GM13976 (cell line): ENCODE measurements at places on chromosomes 1 and 21.

DNA sequence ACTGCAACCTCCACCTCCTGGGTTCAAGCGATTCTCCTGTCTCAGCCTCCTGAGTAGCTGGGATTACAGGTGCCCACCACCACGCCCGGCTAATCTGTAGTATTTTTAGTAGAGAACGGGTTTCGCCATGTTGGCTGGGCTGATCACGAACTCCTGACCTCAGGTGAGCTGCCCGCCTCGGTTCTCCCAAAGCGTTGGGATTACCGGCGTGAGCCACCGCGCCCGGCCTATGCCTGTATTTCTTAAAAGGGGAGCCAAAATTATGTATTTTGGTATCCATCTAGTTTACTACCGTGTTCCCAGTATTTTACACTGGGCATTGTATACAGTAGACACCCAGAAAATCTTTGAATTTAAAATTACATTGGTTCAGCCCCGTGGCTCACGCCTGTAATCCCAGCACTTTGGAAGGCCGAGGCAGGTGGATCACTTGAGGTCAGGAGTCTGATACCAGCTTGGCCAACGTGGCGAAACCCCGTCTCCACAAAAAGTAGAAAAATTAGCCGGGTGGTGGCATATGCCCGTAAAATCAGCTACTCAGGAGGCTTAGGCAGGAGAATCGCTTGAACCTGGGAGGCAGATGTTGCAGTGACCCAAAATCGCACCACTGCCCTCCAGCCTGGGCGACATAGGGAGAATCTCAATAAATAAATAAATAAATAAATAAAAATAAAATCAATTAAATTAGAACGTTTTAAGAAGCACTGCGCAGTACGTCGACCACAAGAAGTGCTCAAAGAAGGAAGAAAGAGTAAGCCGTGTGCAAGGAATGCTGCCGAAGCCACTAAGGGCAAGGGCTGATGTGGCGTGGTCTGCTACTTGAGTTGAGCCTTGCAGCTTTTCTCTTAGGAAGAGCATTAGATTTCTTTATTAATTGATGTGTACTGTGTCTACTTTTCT is 1.5 kb upstream of the THRAP3 start:
- no peak for DNase-seq

- no peak for DNase-seq
These were observed 21.1 kb upstream of the VTCN1 start for GRCh38 chr1:117231748-117232373.

DNA sequence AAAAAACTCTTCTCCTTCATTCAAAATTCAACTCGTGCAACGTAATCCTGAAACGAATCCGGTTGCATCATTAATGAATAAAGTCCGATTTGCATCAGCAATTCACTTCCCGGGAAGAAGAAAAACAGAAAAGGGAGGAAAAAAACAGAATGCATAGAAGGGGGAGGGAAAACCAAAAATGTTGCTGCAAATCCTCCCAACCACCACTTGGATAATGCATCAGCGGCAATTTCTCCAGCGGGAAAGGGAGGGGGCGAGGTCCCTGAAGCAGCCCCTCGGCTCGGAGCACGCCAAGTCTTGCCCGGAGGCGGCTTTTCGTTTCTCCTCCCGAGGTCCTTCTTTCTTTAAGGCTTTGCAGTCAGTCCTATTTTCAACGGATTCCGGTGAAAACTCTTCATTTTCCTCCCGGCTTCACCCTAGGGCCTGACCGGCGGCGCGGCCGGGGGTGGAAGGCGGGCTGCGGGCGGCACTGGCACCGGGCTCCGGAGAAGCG is 723 bp downstream of the CDC42BPA start:
- DNase-seq: peak; percentile 49

GRCh38 chr1:236421022-236421421 is 26.9 kb downstream of the EDARADD start:
- no peak for DNase-seq

DNA sequence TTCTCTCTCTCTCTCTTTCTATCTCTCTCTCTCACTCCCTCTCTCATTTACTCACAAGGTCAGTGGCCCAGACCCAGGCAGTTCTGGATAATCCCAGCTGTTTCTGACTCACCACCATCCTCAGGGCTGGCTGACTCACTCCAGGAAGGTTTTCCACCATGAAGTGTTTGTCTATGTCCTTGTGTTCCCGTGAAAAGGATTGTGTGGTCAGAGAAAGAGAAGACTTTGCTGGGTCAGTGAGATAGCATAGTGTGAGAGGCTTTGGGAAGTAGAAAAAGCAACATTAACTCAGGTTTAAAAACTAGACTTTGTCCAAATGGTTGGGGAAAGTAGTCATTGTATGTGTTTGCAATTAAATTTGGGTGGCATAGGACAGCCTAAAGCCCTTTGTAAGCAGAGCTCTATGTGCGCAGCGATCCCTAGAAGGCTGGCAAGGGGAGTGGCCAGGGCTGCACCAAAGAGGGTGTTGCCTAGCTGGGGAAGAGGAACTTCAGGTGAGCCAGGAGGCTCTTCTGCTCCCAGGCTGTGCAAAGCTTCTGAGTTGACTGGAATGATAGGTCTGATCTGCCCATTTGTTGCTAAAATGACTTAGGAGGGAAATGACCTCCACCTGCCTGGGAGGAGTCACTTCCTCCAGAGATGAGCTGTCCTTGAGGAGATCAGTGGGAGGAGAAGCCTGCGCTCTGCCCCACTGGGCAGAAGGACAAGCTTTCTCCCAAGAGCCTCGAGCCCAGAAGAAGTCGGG is 4.9 kb upstream of the CAPN2 start:
- no peak for DNase-seq

- no peak for DNase-seq
These were observed 1078.3 kb downstream of the TTLL7 start for GRCh38 chr1:82920418-82921248.

GRCh38 chr1:12572522-12572921 is 45.5 kb downstream of the DHRS3 start:
- no peak for DNase-seq

DNA sequence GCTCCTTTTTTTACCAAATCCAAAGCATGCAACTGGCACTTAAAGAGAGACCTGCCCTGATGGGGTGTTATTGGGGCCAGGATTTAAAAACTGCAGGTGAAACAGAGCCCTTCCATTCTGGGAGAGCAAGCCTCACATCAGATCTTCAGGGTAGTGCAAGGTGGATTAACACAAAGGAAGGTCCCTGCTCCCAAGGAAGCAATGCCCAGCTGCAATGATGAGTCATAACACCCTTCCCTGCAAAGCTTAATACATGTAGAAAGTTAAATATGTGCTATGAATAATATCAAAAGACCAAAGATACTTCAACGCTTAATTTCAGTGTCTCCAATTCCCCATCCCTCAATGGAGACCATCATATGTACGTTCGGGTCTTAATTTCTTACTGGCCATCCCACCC is 508.0 kb downstream of the OMA1 start:
- no peak for DNase-seq

DNA sequence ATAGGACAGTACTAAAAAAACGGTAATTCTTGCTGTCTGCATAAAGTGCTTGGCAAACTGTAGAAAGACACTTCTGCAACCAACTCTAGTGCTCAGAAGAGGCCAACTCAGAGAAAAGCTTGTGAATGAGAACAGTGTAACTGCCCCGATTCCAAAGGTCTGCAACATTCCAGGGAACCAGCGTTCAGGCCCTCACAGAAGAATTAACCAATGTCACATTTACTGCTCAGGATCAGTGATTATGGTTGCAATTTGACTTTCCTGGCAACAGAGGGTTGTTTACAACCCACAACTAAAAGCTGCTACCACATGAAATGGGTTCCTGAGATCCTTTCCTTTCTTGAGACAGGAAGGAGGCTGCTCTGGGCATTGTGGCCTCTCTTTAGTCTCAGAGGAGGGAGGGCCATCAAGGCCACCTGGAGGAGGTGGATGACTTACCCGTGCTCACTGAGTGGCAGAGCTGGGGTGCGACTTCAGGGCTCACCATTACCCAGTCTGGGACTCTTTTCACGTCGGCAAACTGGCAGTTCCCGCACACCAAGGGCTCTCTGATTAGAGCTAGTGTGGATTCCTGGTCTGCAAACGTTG is 15.3 kb downstream of the SRSF4 start:
- DNase-seq: no peak

- no peak for DNase-seq
These were observed 79.3 kb downstream of the LHX4 start for GRCh38 chr1:180309338-180309737.

- no peak for DNase-seq
These were observed 192.8 kb upstream of the ADGRL2 start for GRCh38 chr1:81607924-81608323.

DNA sequence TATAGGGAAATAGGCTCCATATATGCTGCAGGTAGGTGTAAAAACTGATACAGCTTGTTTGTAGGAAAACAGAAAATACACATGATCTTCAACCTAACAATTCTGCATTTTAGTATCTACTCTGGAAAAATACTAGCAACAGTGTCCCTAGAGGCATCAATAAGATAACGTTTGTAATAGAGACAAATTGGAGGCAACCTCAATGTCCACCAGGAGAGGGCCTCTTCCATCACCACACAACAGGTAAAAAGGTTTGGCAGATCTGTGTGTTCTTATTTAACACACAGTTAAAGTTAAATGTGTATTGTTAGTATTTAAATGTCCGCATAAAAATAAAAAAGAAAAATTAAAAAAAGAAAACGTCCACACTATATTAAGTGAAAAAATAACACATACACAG is 5.4 kb downstream of the EIF2D start:
- DNase-seq: no peak

GRCh38 chr1:215601276-215601675 is 34.2 kb downstream of the KCTD3 start:
- no peak for DNase-seq

GRCh38 chr1:93578911-93579825 is 102.5 kb downstream of the BCAR3 start:
- no peak for DNase-seq

- no peak for DNase-seq
These were observed 167.7 kb downstream of the PLPP3 start for GRCh38 chr1:56411484-56412180.

GRCh38 chr1:205633421-205633976 is 1.7 kb upstream of the ELK4 start:
- no peak for DNase-seq

GRCh38 chr1:156682166-156682890 is 5.1 kb upstream of the NES start:
- DNase-seq: no peak

DNA sequence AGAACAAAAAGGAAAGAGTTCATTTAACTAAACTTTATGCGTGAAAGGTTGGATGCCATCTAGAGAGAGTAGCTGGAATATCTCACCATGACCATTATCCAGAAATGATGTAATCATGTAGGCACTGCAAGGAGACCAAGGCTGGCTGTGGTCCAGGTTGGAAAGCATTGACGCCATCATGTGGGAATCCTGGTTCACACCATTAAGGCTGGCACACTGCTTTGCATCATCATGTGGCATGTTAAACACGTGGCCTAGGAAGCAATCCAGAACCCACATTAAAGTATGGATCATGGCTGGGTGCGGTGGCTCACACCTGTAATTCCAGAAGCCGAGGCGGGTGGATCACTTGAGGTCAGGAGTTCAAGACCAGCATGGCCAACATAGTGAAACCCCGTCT is 4.3 kb downstream of the ADAMTS1 start:
- DNase-seq: no peak

- no peak for DNase-seq
These were observed 45.3 kb upstream of the GPR157 start for GRCh38 chr1:9174243-9174642.

DNA sequence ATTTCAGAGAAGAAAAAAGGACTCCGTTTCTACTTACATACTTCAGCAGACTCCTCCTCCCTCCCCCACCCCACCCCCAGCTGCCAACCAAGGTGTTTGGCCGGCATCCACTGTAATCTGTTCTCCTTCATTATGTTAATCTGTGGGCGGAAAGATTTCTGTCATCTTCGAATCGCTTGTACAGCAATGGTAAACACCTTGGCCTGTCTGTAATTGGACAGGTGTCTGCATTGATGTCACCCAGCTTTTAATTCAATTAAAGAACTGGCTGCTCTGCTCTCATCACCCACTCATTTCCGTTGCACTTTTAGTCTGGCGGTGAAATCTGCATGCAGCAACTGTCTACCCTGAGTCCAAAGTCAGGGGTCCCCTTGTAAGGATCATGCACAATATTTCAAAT is 368.6 kb downstream of the USH2A start:
- no peak for DNase-seq

DNA sequence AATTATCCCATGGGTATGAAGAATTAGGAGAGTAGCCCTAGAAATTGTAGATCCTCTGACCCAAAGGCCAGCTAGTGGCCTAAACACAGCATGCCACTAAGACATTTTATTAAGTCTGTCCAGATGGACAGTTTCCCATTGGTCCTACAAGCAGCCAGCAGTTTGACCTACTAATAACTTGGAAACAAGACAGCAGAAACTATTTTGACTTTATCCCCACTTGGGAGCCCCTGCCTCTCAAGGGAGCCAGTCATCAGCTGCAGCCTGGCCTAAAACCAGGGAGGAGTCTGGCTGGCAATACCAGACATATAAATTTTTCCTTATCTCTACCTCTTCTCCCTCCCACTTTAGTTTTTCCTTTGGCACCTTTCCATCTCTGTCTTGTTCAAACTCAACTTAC is 222.6 kb upstream of the KCTD3 start:
- DNase-seq: no peak

DNA sequence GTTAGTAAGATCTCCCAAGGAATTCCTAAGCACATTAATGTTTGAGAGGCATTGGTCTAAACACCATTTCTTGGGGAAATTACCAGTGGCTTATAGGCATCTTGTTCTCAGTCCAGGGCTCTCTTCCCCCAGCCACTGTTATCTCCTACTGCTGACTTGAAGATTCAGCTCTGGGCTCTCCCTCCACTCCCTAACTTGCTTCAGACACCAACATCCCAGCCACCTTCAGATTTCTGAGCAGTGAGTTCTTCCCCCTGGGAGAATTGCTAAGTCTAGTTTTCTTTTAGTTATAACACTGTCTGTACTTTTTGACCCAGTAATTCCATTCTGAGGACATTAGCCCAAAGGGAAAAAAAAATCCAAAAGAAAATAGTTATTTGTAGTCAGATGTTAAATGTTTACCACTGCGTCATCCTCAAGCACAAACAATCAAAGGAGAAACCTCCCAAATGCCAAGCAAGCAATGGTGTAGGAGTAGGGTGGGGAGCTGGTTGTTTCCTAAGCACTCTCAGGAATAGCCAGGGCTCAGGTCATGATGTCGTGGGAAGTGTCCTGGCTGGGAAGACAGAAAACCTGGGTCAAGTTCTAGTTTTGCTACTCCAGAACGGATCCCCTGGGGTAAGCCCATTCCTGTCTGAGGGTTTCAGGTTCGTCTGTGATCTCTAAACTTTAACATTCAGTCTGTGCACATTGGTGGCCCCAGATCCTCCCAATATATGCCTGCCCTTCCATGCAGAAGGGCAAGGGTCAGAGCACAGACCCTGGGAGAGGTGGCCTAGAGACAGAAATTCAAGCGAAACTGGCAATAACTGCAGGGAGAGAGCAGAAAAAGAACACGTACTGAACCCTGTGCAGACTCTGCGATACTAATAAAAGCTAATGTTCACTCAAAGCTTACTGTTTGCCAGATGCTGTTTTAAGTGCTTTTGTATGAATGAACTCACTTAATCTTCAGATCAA is 191.1 kb upstream of the FGGY start:
- DNase-seq: no peak

- no peak for DNase-seq
These were observed 14.0 kb upstream of the NES start for GRCh38 chr1:156691191-156691590.

GRCh38 chr1:160618763-160619274 is 28.0 kb downstream of the SLAMF1 start:
- DNase-seq: no peak

- no peak for DNase-seq
These were observed 9.4 kb downstream of the ZZZ3 start for GRCh38 chr1:77673030-77673429.

- no peak for DNase-seq
These were observed 60.6 kb downstream of the KCNAB2 start for GRCh38 chr1:6106321-6106731.

GRCh38 chr1:29513357-29513756 is 277.0 kb downstream of the PTPRU start:
- peak; percentile 49 for DNase-seq
